Lower leg skin (tissue), 4 donors: ENCODE measurements at places on chromosomes 3 and 15. TPM values are rescaled to one million over a fixed set of nuclear protein-coding genes. Genes with fewer than 3 reads are reported as not detected.

GRCh38 chr3:109806929-109807328, 469.6 kb upstream of the DPPA4 start:
- no peak for DNase-seq

DNA sequence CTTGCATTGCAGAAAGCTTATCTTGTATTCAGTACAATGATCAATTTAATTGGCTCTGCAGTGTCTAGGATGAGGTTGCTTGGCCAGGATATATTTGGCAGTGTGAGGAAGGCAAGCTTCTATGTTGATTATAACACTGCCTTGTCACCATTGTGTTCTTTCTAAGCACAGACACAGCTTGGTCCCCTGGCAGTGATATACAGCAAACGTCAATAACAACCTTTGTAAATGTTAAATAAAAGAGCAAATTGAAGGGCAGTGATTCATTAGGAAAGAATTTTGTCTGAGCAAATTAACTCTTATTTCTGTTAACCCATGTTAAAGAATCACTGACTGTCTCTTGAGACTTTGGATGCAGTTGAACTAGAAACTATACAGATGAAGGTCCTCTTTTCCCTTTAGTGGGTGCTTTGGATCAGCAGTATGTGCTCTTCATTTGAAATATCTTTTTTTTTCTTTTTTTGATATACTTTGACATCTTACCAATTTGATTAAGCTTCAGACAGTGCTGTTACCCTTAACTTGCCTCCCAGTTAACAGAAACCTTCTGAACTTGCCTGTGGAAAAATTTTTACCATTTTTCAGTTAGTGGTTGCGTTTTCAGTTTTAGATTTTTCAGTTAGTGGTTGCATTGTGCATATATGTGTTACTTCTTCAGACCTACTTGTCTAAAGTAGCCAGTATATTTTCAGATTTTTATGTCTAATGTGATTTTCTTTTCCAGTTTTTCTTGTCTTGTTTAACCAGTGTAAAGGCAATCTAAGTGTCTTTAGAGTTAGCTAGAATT, 199.8 kb downstream of the TCF12 start:
- DNase-seq: no peak

- no peak for DNase-seq
Observed at GRCh38 chr3:184815046-184815930, 3.3 kb downstream of the VPS8 start.

- DNase-seq: no peak
Observed at GRCh38 chr3:130835483-130835882, 58.4 kb upstream of the ATP2C1 start.

The ROPN1 gene
- not detected for total RNA-seq

The THPO gene
- 0.37 TPM for total RNA-seq

The LAMB2 gene
- total RNA-seq: 312 TPM
